Stimulated activated CD8-positive, alpha-beta memory T cell treated with anti-CD3 and anti-CD28 coated beads, Interleukin-4, amount 100 ng/mL, for 24 hours (primary cell): ENCODE measurements at places on chromosomes 11 and 22.

DNA sequence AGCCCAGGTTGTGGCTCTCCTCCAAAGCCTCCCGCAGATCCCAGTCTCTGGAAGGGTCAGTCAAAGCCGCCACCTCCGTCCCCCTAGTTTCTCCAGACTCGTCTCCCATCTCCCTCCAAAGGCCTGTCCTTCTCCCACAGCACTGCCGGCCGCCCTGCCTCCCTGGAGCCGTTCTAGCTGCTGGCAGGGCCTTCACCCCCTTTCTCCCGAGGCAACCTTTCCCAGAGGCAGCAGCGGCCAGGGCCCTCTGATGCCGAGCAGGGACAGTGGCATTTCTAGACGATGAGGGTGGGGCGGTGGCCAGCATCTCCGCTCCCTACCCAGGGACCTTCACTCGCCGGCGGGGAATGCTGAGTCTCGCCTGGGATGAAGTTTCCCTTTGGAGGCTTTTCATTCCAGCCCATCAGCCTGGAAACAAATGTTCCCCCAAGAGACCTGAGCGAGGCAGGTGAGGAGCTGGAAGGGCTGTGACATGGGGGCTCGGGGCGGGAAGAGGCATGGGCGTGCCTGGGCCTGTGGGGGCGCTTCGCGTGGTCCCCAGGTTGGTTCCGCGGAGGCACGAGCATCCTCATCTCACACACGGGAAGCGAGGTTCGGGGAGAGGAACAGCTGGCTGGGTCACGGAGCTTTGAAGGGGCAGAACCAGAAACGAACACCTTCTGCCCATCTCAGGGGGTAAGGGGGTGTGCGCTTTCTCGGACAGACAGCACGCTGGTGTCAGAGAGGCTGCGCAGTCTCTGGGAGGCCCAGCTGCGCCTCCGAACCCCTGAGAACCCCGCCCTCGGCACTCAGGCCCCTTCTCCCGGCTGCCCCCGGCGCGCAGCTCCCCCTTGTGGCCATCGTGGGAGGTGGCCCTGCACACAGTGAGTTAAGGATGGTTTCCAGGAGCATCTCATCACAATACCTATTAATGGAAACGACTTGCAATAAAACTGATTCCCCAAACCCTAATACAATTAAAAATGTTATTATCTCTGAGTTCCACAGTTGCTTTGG is 18.1 kb upstream of the KLHL35 start:
- peak; percentile 30 for DNase-seq

- no peak for DNase-seq
These were observed 41.9 kb downstream of the BCR start for GRCh38 chr22:23222033-23222792.

- DNase-seq: no peak
These were observed 16.7 kb downstream of the ASPHD2 start for GRCh38 chr22:26445577-26446275.

GRCh38 chr11:2310073-2310785 is 8.4 kb downstream of the TSPAN32 start:
- DNase-seq: no peak

GRCh38 chr11:111748035-111748804 is 18.0 kb downstream of the PPP2R1B start:
- no peak for DNase-seq

DNA sequence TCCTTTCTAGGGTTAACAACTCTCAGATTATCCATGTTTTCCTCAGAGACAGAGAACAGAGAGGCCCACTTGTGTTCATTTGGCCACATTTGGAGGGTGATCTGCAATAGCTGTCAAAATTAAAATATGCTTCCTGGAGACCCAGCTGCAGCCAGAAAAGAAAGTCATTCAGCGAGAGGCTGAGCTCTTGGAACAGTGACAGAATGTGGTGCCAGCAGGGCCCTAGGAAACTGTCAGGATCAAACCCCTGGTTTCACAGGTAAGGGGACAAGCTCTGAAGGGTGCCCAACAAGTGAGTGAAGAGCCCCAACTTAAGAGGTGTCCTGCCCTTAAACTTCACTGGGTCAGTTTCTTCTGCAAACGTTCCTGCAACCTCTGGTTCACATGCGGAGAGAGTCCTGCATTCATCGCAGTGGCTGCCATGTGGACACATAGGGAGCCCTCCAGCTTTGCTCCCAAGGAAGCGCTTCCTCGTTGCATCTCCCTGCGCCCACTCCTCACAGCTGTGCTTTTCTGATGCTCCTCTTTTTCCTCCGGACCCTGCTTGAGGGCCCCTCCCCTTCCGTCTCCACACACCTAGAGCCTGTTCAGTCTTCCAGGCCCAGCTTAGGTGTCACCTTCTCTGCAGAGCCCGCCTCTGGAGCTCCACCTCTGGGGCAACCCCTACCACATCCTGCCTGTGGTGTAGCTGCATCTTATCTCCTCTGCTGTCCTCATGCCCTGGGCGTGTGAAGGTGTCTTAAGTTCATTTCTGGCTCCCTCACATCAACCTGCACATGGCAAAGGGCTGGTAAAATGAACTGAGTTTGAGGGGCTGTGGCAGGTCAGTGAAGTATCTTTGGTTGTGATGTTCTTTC is 3.9 kb downstream of the UCP3 start:
- DNase-seq: peak; percentile 60

DNA sequence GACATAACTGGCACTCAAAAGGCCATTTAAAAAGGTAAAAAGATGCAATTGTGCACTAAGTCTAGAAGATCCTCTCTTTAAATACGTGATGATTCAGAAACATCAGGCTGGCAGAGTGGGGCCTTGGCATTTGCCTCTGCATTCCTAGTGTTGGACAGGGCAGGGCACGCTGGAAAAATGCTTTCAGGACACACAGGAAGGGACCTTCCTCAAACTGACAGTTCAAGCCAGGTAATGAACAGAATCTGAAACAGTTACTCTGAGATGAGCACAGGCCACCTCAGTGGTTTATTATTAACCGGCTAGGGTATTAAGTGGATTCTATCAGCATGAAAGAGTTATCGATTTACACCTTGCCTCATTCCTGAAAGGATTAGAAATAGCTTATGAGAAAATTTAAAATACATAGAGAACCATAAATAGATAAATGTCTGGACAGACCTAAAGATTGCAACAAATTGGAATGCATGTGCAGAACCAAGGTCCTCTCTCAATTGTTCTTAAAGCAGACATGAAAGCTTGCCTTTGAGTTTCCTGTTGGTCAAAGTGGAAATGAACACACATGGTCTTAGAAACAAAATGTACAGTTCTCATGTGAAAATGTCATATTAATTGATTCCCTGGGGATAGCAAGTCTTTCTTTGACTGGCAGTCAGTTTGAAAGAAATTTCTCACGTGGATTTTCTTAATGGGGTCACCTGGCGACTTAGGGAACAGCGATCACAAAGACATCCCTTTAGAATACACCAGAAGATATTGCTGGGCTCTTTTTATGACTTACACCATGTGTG is 21.5 kb upstream of the CSNK2A3 start:
- DNase-seq: no peak

- DNase-seq: no peak
These were observed 444.4 kb downstream of the DLG2 start for GRCh38 chr11:85182441-85183387.

- DNase-seq: no peak
These were observed 43.8 kb downstream of the RPL27A start for GRCh38 chr11:8726395-8726794.

DNA sequence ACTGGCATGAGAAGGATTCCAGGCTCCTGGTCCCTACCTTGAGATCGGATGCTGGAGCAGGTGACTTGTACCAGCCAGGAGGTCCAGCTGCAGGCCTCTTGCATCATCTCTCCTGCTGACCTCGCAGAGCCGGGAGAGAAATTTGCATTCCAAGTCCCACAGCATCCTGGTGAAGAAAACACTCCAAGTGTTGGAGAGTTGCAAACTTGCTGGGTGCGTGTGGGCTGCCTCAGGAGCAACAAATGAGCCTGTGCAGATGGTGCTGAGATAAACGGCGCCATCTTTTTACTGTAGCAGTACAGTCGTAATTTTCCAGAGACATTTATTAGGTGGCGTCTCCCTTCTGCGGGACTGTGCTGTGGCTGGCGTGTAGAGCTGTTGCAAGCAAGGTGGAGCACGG is 32.1 kb upstream of the ZBTB16 start:
- DNase-seq: no peak

DNA sequence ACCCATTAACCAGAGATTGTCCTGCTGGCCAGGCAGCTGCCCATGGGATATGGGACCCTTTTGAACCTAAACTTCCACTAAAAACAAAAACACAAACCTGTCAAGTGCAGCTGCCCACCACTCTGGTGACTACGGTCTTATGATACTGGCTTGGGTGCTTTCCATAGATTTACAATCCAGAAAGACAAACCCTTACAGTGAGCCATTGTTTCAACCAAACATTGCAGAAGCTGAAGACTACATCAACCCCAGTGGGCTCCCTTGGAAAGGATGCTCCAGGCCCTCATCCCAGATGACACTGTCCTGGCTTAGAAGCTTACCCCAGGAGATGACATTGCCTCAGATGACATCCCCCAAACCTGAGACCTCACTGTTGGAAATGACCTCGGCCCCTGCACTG is 56.9 kb upstream of the WNT11 start:
- no peak for DNase-seq

GRCh38 chr11:9203691-9204311 is 61.3 kb downstream of the DENND5A start:
- DNase-seq: no peak
